ENCODE measurements at places on chromosomes 16 and 17.

GRCh38 chr16:4290236-4290830 is 17.5 kb upstream of the TFAP4 start:
- DNase-seq, result no peak

GRCh38 chr17:75144816-75145512 is 9.3 kb downstream of the JPT1 start:
- DNase-seq, result no peak

DNA sequence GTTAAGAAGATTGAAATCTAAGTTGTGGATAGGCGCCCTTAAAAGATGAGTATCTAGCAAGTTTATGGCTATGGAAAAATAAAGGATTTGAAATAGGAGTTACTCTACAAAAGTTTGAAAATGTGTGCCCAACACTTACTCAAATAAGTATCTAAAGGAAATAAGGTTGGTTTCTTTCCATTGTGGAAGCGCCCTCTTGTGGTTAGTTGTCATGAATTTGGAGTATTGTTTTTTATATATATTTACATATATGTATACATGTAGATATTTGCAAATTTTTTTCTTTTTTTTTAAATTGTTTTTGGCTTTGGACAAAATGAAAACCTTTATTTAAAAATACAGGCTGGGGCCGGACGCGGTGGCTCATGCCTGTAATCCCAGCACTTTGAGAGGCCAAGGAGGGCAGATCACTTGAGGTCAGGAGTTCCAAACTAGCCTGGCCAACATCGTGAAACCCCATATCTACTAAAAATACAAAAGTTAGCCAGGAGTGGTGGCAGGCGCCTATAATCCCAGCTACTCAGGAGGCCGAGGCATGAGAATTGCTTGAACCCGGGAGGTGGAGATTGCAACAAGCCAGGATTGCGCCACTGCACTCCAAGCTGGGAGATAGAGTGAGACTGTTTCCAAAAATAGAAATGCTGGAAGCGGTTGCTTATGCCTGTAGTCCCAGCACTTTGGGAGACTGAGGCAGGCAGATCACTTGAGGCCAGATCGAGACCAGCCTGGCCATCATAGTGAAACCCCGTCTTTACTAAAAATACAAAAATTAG is 24.0 kb upstream of the VPS4A start:
- DNase-seq, result no peak

DNA sequence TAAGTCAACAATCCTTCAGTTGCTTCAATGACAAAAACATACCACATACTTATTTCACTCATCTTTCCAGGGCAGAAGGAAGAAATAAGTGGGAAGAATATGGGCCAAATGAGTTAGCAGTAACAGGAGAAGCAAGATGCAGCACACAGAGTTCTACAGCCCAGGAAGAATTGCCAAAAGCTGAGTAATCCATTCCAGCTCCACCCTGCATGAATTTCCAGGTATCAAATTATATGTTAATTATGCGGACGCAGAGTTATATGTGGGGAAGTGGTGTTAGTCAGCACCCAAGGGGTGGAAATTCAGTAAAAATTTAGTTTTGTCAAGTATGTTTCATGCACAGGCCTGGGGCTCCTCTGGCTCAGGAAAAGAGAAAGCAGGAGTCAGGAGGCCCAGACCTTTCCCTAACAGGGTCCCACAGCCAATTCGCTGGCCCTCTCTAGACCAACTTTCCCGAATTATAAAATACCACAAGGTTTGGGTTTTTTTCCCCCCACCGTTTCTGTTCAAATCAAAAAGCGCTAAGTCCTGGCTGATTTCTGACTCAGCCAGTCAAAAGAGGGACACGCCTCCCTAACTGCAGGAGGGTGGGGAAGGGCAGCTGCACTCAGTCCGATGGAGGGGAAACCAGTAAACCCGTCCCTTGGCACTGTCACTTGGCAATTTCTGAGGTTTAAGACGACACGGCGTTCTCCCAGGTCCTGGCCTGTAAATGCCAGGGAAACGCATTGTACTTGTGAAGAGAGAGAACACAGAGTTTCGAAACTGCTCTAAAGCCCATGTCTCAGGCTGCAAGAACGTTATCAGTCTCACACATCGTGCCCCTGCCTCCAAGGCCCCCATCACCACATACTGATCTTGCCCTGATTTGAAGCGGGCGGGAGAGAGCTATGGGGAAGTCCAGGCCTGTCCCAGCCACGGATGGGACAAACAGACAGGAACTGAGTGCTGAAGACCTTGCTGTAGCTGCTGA is 58.1 kb downstream of the ZFHX3 start:
- no peak for DNase-seq

- DNase-seq, result no peak
Measured at GRCh38 chr17:49690256-49690655, 12.4 kb upstream of the SPOP start.

DNA sequence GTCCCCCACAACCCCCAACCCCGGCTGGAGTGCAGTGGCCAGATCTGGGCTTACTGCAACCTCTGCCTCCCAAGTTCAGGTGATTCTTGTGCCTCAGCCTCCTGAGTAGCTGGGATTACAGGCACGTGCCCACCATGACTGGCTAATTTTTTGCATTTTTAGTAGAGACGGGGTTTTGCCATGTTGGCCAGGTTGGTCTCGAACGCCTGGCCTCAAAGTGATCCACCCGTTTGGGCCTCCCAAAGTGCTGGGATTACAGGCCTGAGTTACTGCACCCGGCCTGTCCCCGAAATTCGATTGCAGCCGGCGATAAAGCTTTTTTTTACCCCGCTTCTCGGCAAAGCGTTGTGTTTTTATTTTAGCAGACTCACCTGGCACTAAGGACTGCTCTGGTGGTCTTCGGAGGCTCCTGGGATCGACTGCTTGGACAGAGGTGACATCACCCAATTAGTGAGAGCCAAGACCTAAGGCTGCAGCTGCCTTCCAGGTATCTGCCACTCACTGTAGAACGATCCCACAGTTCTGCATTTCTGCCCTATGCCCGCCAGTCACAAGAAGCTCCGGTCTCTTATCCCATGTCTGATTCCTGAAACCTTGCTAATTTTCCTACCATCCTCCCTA is 82.2 kb upstream of the ARL4D start:
- DNase-seq, result no peak

GRCh38 chr16:29765167-29766032 is 12.7 kb upstream of the ZG16 start:
- no peak for DNase-seq

DNA sequence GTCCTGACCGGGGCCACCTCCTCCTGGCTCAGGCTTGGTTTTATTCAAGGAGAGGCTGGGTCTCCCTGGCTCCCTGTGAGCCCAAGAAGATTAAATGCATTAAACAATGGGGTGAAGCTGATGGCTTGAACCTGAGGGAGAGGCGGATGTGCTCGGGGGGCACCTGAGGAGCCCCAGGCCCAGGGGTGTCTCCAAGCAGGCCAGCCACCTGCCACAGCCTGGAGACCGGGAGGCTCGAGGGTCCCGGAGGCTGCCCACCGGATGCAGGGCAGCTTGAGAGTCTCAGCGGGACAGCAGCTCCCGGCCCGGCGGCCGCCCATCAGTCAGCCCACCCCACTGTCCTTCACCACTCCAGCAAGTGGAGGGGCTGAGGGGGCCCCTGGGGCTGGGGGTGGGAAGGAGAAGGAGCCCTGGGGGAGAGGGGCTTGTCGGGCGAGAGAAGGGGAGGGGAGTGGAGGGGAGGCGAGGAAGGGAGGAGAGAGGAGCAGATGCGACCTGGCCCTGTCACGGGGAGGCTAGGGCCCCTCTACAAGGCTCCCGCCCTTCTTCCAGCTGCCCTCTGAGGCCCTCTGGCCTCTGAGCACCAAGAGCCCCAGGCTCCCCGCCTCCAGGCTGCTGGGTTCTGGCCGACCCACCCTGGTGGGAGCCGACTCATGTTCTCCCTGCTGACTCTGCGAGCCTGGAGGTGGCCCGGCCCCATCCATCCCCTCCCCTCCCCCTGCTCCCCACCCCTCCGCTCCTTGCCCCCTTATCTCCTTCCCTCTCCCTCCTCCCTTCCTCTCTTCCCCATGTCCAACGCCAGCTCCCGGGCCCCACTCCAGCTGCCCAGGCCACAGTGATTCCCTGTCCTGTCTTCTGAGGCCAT is 13.2 kb downstream of the CD7 start:
- no peak for DNase-seq

- no peak for DNase-seq
Measured at GRCh38 chr16:30524575-30525568, 1.5 kb downstream of the ZNF768 start.
